ENCODE measurements at places on chromosomes 7 and 10.

DNA sequence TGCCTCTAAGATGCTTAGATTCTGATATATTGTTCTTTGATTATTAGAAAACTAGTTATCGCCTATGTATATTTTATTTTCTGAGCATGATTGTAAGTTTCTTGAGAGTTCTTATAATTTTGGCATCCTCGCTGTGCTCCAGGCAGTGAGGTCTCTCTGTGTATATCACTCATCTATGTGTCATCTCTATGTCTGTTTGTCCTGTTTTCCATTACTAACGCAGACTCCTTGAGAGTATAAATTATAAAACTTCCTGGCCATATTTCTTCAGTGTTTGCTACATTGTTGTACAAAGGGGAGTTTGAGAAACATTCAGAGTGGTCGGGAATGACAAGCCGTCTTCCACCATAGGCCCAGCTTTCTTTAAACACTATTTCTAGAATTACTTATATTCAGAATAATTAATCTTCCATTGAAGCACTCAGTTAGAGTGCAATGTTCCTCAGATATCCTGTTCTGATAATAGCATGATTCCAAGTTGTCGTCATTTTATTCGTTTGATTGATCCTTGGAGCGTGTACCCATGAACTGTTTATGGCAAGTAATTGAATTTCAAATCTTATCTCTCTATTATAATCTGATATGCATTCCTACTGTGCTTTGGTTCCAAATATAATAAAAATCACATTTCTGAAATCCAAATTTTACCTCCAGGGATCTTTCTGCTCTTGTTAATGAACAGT, 206.6 kb downstream of the BAMBI start:
- DNase-seq: no peak

- DNase-seq: no peak
These were observed 25.4 kb downstream of the PTF1A start for GRCh38 chr10:23217471-23217870.

- DNase-seq: no peak
These were observed 393.8 kb upstream of the PRKCQ start for GRCh38 chr10:6973899-6974298.

- DNase-seq: no peak
These were observed 134.0 kb downstream of the KCND2 start for GRCh38 chr7:120407010-120407409.

DNA sequence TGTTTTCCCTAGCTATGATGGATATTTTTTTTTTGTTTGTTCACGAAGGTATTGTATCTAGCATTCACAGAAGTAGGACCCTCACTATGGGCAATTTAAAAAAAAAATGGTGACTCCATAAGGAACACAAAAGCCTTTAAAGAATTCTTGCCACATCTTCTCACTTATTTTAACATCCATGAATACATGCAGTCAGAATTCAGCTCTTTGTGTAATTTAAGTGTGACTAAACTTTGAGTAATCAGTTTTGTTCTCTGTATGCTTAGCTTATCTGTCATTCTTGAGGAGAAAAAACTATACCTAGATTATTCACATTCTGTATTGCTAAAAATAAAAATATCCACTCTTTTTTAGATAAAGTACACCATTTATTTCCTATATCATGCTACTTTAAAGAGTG, 313.2 kb upstream of the KCND2 start:
- DNase-seq: no peak

GRCh38 chr10:59234194-59234593, 57.8 kb downstream of the PHYHIPL start:
- DNase-seq: no peak

GRCh38 chr7:100475549-100475948, 3.5 kb downstream of the TSC22D4 start:
- no peak for DNase-seq

DNA sequence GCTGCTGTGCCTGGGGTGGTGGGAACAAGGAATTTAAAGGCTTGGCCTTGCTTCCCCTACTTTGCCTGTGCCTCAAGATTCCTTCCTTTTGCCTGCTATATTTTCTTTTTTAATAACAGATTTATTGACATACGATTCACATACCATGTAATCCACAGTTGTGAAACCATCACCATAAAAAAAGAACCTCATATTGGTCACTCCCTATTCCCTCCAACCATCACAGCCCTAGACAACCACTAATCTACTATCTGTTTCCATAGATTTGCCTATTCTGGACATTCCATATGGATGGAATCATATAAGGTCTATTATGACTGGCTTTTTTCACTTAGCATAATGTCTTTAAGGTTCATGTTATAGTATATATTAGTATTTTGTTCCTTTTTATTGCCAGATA, 59.3 kb upstream of the TRIM8 start:
- DNase-seq: no peak

DNA sequence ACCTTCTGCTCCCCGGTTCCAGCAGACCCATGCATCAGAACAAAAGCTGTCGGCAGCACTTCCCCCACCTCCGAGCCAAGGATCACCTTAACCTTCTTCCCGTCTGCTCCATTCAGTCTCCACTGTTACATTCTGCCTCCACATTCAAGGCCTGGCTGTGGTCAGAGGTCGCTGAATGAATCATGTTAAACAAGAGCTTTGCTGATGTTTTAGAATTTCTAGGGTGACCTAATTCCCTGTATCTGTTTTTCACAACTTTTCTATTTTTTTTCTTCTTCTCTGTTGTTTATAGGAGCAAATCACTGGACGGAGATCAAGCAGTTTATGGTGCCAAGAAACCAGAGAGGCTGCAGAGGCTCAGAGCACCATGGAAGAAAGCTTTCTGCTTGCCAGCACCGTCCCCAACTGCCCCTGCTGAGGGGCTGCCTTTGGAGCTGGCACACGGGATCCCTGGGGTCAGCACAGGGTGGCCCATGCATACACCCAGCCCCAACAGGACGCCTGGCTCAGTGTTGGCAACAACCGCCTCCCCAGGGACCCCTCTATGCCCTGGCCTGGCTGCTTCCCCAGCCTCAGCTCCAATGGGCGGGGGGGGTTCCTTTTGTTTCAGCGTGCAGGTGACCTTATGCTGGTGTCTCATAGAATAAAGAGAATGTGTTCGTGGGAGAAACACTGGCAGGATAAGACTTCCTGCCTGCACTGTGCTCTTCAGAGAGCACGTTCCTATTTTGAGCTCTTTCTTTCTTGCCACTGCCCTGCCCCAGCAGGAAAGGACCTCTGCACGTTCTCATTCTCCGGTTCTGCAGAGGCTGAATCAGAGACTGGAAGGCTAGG, 182.7 kb upstream of the LYZL2 start:
- DNase-seq: peak; percentile 76

DNA sequence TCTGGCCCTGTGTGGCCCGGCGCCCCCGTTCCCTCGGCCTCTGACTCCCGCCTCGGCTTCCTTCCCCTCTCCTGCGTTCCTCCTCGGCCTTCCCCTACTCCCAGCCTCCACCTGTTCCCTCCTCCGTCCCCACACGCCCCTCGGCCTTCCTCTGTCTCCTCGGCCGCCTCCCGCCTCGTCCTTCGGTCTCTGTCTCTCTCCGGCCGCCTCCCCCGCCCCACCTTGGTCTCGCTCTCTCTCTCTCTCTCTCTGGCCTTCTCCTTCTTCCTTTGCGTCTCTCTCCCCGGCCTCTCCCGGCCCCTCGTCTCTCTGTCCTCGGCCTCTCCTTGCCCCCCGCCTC, 588 bp downstream of the GET4 start:
- DNase-seq: no peak

- DNase-seq: no peak
These were observed 76.6 kb downstream of the AMPH start for GRCh38 chr7:38554586-38554985.

DNA sequence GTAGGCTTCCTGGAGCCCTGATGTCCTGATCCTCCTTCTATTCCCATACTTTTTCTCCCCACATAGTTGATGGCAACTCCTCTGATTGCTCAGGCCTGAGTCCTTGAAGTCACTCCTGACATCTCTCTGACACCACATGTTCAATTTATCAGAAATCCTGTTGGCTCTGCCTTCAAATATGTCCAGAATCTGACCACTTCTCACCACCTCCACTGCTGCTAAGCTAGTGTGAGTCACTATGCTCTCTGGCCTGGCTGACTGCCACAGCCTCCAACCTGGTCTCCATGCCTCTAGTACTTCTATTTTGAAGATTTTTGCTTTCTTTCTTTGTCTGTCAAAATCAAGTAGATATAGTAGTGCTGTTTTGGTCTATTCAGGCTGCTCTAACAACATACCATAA, 53.0 kb downstream of the TMEM229A start:
- DNase-seq: no peak

GRCh38 chr7:96739609-96740008, 30.0 kb upstream of the SEM1 start:
- DNase-seq: no peak

- DNase-seq: no peak
These were observed 2.5 kb upstream of the BAMBI start for GRCh38 chr10:28674782-28675181.

DNA sequence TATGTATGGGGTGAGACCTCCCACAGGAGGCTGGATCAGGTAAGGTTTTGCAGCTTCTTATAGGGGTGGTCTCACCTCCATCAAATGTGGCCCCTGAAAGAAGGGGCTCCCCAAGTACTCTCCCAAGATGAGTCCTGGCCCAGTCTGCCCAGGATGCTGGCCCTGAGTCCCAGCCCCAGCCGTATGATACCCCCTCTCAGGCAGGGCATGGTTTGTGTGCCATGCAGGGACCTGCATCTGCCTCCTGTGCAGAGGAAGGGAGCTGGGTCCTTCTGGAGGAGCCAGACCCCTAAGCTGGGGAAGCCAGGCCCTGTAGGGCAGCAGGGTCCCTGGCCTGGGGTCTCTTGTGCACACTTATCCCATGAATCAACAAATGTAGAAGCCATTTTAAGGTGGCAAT, 35.1 kb upstream of the ZNF716 start:
- no peak for DNase-seq

- no peak for DNase-seq
These were observed 55.4 kb upstream of the IGFBP3 start for GRCh38 chr7:45976485-45976856.

DNA sequence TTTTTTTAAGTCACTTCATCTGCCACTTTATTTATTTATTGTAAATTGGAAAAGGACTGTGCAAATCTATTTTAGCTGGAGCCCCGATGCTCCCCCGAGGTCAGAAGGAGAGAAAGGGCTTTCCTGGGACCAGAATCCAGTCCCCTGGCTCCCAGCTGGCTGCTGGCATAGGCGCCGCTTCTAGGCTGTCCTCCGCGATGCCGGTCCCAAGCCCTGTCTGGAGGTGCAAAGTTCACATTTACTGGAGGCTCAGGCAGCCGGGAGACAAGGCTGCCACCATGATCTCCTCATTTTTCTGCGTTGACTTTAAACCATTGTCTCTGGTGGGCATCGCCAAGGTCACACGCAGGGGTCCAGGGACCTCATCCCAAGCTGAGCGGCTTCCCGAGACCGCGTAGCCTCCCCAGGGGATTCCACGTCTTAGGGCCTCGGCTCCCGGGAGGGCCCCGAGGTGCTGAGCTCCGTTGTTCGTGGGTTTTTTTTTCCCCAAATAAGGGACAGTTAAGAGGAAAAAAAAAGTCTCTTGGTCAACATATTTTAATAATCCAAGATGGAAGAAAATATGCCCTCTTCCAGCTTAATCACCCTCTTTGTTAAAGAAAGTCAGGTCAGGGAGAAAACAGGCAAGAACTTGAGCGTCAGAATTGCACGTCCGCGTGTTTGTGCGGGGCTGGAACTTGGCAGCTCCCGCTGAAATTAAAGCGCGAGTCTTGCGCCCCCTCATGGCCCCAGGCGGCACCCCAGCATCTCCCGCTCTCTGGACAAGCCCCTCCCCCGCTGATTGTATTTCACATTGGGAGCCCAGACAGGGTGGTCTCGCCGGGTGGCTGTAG, 11.9 kb downstream of the RGR start:
- DNase-seq: peak; percentile 16

GRCh38 chr7:32868116-32868515, 23.4 kb downstream of the KBTBD2 start:
- DNase-seq: no peak

DNA sequence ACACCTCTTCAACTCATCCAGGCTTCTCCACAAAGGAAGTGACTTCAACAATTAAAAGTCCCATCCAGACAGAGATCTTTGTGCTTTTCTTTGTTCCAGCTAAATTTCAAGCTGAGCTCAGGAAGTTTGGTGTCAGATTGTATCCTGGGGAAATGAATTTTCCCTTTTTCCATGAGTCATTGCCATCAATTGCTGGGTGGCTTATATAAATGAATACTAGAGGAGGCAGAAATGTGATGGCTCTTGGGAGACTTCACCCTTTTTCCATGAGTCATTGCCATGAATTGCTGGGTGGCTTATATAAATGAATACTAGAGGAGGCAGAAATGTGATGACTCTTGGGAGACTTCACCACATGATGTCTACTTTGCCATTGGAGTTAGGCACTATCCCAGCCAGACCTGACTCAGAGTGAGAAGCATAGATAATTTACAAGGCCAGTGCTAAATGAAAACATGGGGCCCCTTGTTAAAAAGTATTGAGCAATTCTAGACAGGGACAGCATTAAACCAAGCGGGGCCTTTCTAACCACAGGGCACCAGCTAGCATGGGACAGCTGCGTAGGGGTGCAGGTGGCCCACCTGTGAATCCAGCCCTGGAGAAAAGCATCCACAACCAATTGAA, 339.2 kb upstream of the PODXL start:
- DNase-seq: peak; percentile 92

DNA sequence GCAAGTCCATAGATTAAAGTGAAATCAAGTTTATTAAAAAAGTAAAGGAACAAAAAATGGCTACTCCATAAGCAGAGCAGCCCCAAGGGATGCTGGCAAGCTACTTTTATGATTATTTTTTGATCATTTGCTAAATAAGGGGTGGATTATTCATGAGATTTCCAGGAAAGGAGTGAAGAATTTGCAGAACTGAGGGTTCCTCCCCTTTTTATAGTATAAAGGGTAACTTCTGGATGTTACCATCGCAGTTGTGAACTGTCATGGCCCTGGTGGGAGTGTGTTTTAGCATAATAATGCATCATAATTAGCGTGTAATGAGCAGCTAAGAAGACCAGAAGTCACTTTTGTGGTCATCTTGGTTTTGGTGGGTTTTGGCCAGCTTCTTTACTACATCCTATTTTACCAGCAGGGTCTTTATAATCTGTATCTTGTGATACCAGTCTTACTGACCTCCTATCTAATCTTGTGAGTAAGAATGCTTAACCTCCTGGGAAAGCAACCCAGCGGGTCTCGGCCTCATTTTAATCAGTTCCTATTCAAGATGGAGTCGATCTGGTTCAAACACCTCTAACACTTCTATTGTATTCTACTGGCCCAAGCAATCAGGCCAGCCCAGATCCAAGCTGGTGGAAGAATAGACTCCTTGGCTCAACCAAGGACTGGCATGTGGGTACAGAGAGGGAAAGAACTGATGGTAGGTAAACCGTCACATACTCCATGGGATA, 87.9 kb upstream of the NPSR1 start:
- DNase-seq: no peak

DNA sequence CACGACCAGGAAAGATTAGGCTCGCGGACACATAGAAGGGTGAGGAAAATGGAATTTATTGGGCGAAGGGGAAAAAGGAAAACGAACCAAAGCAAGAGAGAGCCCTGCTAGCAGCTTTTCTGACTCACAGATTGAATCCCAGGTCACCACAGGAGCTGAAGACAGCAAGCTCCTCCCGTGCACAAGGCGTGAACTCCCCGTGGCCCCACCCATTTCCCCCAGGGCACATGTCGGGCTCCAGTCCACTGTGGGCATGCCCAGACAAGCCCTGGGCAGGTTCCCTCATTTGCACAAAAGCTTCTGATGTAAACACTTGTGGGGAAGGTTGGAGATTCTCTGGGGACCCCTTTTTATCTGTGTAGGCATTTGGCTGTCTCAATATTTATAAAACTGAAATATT, 582.4 kb downstream of the SUGCT start:
- DNase-seq: peak; percentile 50
